ENCODE measurements at places on chromosomes 6 and 20. TPM values are rescaled to one million over a fixed set of nuclear protein-coding genes. Genes with fewer than 3 reads are reported as not detected.

TP53TG5 gene
- total RNA-seq, result 0.91 TPM

DNA sequence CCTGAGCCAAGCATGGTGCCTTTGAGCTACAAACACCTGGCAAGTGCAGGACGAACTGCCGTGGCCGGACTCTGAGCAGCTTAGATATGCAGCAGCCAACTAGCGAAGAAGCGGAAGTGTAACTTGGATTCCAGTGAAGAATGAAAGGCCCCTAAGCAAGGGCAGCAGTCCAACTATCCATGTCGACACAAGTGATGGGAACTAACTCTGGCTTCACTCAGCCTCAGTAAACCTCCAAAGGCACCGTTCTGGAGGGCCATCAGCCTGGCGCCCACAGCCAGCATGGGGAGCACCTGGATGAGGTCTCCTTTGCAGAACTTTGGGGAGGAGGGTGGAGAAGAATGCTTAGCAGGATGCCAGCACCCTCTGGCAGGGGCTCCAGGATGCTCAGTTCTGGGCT, 78.4 kb upstream of the MLN start:
- no peaks in the 10 kb centered on the region for H3K4me1 ChIP-seq
- H3K27ac ChIP-seq, result no peak overlapping the region
- no peak for DNase-seq
- no peak overlapping the region for H3K4me3 ChIP-seq

DNA sequence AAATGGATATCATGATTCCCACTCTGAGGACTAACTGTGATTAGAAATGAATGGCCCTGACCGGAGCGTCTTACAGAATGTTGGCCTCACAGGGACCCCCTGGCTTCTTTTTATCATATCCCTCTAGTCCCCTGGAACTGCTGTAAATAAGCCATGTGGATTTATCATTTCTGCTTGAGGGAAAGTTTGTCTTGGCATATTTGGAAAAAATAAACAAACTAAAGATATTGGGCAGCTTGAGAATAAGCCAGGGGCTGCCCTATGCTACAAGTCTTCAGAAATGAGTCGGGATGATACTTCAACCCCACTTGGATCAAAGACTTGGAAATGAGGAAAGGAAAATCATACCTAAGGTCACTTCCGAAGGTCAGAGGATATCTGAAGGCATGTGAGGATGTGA, 179.1 kb downstream of the THBS2 start:
- H3K27ac ChIP-seq, result no peak overlapping the region
- H3K4me1 ChIP-seq, result no peaks in the 10 kb centered on the region
- no peaks in the 10 kb centered on the region for H3K27me3 ChIP-seq
- no peak for DNase-seq
- H3K36me3 ChIP-seq, result no peaks in the 10 kb centered on the region

DNA sequence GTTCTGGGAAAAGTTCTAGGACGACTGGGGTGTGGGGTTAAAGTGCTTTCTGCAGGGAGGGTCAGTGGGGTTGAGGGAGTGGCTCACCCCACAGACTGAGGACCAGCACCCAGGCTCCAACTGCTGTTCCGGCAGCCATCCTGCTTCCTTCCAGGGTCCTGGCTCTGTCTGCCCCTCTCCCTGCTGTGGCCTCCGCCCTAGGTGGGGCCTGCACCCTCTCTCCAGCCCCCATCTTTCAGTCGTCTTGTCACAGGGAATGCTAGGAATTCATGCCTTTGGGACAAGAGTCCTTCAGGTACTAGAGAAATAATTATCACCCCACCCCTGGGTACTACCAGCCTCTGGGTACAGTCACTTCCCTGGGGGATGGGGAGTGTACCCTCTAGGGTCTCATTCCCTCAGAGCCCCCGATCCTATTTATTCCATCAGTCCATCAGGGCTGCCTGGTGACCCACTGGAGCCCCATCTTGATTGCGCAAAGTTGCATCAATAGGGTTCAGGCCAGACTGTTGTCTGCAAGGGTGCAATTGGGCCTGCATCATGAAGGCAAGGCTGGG, at the start of gene AGER:
TSS of gene AGER (minus strand) at position 170 of the 557 bp plus-strand sequence. CDS start at position 139, 31 bp downstream.
- DNase-seq, result no peak
- no peak within 1 kb of the TSS for H3K27ac ChIP-seq

All from aorta (tissue), 5 donors.